Upper lobe of right lung (tissue), 1 donor: ENCODE measurements at places on chromosomes 3 and 15. TPM values are rescaled to one million over a fixed set of nuclear protein-coding genes. Genes with fewer than 3 reads are reported as not detected.

The CATSPER2 gene
- 3.3 TPM for total RNA-seq

GRCh38 chr3:14550651-14551611, 10.8 kb upstream of the GRIP2 start:
- DNase-seq, result no peak

The CD86 gene
- total RNA-seq, result 27.4 TPM

GRCh38 chr3:136885357-136886213, 23.6 kb downstream of the NCK1 start:
- no peak for DNase-seq

The MYO5C gene
- 80.0 TPM for total RNA-seq

DNA sequence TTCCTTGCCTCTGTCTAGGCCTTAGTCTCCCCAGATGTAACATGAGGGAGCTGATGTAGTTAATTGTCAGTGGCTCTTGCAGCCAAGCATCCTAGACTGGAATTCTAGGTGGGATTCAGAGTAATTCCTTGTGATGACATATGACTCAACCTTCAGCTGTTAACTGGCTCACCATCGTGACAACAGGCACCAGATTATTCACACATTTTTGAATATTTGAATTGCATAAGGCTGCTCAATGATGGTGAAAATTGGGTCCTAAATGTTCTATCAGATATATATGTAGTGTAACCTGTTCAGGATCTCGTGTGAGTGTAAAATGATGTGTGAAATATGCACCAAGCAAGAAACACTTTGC, 405.1 kb downstream of the LPP start:
- no peak for DNase-seq

GRCh38 chr3:195461594-195462307, 18.9 kb upstream of the ACAP2 start:
- no peak for DNase-seq

GRCh38 chr3:6571448-6571847, 289.5 kb upstream of the GRM7 start:
- no peak for DNase-seq

DNA sequence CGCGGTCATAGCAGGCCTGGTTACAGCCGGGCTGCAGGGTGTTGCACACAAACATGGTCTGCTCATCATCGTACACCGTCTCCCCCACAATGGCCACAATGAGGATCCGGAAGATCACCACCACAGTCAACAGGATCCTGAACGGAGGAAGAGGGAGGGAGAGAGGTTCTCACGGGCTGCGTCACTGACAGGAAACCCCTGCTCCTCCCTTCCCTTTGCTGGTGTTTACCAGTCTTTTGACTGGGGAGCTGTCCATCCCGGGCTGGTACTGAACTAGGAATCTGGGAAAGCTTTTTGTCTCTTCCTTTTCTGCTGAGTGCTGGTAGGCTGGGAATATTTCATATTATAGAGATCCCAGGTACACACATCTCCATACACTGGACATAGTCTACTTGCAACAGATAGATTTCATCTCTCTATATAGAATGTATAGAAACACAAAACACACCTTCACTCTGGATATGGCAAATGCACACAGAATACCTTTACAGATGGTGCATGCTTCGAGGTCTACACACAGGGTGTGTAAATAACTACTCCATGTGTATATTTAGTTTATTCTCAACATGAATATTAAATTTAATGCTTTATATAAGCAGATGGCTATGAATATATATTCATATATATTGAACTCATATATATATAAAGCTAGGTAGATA, 1.4 kb downstream of the GJD2 start:
- DNase-seq, result no peak

The OR5K2 gene
- not detected for total RNA-seq

DNA sequence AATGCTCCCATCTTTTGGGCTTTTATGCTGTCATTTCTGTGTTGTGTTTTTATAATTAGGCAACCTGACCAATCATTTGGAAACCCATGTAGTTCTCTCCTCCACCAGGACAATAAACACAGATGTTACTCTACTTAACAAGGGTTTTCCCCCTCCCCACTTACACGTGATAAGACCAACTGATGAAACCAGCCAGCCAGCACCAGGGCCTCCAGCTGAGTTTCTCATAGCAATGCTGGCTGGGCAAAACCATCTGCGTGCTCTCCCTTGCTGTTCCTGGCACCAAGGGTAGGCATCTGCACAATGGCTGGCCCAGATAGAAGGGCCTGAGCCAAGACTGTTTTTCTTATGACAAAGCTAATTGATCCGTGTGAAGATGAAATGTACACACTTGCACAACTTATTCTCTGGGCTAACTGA, 310.4 kb downstream of the PLCL2 start:
- no peak for DNase-seq

The ABI3BP gene
- 207 TPM for total RNA-seq
